Gastroesophageal sphincter (tissue), 4 donors: ENCODE measurements at places on chromosomes 3 and 15.

GRCh38 chr3:132659365-132660051 is at the start of gene ACAD11:
ACAD11 (minus strand) TSS chr3:132659809; CDS start chr3:132659751, 58 bp downstream.
- ATAC-seq: peak; percentile 88

DNA sequence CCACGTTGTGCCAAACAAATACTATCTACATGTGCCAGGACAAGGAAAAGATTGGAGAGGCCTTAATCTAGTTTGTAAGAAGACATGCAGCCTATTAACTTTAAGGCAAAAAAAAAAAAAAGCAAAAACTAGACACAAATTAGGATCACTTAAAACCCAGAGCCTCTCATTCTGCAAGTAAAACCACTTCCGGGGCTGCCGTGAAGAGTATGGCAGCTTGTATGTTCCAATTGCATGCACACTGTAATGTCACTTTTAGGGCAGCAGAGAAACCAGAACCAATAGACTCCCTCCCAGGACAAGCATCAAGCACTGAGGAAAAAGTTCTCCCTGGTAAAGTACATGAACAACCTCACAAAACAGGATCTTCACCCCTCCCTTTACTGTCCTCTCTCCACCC is 70.6 kb downstream of the RSL24D1 start:
- no peak for ATAC-seq

- ATAC-seq: no peak
Observed at GRCh38 chr15:61702224-61703020, 357.8 kb downstream of the VPS13C start.

DNA sequence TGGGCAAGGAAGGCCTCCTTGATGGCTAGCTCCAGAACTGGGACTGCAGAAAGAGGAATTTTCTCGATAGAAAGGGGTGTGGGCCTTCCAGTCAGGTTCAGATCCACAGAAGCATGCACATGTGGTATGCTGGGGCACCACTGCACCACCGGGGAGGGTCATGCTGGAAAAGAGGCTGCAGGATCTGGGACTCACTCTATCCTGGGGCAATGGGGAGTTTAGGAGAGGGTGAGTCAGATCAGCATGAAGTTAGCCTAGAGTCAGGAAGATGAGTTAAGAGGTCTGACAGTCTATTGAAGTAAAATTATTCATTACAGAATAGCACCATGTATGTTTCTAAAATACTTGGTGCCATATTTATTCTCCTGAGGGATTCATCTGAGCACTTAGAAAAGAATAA is 130.2 kb upstream of the TOPAZ1 start:
- ATAC-seq: no peak

- no peak for ATAC-seq
Observed at GRCh38 chr15:62979252-62979651, 63.3 kb upstream of the TPM1 start.

GRCh38 chr15:33742800-33743199 is 225.5 kb upstream of the CHRM5 start:
- ATAC-seq: peak; percentile 28

DNA sequence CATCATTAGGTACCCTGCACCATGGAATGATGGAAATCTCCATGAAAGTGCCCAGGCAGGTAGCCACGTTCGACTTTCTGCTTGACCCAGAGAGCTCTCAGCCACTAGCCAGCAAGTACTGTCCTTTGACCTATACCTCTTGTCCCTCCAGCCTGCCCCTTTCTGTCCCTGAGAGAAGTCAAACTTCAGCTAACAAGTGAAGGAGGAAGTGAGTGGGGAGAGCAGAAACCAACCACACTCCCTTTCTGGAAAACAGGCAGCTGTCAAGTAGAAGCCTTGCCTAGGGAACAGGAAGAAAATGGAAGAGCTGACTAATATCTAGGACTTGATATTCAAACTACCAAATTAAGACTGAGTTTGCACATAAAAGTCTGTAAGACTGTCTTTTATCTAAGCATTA is 30.3 kb upstream of the FSTL1 start:
- ATAC-seq: no peak

DNA sequence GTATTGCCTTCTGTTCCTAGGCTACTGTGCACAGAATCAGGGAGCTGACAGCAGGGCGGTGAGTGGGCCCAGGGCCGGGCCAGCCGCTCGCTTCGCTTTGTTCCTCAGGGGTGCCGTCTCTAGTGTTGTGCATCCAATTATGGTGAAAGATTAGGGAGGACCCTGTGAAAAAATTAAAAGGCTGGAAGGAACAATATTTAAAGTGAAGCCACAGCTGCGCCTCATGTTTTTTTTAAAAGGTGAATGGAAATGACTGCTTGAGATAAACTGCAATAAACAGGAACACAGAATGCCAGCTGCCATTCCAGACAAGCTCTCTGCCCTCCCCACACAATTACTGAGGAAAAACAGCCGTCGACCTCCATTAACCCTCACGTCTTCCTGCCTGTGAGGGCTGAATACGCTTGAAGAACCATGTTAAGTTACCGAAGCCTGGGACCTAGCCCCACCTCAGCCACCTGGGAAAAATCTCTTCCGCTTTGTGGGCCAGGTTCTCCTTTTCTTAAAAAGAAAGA is 132.0 kb upstream of the IL12A start:
- ATAC-seq: no peak

- no peak for ATAC-seq
Observed at GRCh38 chr15:92166751-92167405, 226.8 kb upstream of the ST8SIA2 start.

GRCh38 chr15:28219116-28219515 is 102.9 kb downstream of the HERC2 start:
- no peak for ATAC-seq

GRCh38 chr15:81049835-81050234 is 49.1 kb downstream of the TLNRD1 start:
- ATAC-seq: no peak
